ENCODE measurements at places on chromosomes 5 and 9. TPM values are rescaled to one million over a fixed set of nuclear protein-coding genes. Genes with fewer than 3 reads are reported as not detected.
A peak's percentile ranks its signal among the peaks of the same experiment; 100 is the strongest.

DNA sequence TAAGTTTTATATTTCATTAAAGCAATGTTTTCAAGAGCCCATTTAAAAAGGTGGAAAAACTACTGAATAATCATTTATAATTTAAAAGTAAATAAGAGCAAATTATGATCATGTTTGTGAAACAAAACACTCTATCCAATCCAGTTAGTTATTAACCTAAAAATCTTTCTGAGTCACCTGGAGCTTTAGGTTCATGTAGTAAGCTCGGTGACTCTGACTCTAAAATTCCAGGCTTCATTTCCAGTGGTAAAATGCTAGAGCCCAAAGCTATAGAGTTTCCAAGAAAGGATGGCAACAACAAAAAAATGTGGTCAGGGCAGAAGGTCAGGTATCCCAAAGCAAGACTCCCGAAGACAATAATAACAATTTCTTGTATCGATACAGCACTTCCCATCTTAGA, 76.1 kb upstream of the SPOCK1 start:
- H3K27ac ChIP-seq, result no peak overlapping the region
- H3K27me3 ChIP-seq, result no peaks in the 10 kb centered on the region

The PPP3R2 gene
- total RNA-seq, result not detected

- H3K36me3 ChIP-seq, result no peaks in the 10 kb centered on the region
- H3K27me3 ChIP-seq, result peaks cover 52% of the 10 kb centered on the region
- DNase-seq, result no peak
- H3K4me3 ChIP-seq, result no peak overlapping the region
- H3K27ac ChIP-seq, result no peak overlapping the region
- H3K4me1 ChIP-seq, result peaks cover 23% of the 10 kb centered on the region
These were observed 3.3 kb downstream of the EBF1 start for GRCh38 chr5:159096243-159096923.

GRCh38 chr5:137218471-137218870, 280.7 kb downstream of the SPOCK1 start:
- H3K36me3 ChIP-seq, result no peaks in the 10 kb centered on the region
- H3K4me3 ChIP-seq, result no peak overlapping the region
- no peak overlapping the region for H3K27ac ChIP-seq

GRCh38 chr9:18394847-18395351, 79.1 kb upstream of the ADAMTSL1 start:
- DNase-seq, result no peak
- no peaks in the 10 kb centered on the region for H3K36me3 ChIP-seq
- H3K4me3 ChIP-seq, result no peak overlapping the region
- no peaks in the 10 kb centered on the region for H3K27me3 ChIP-seq
- H3K27ac ChIP-seq, result no peak overlapping the region
- H3K4me1 ChIP-seq, result no peaks in the 10 kb centered on the region

The PDCD1LG2 gene
- 8.2 TPM for total RNA-seq

DNA sequence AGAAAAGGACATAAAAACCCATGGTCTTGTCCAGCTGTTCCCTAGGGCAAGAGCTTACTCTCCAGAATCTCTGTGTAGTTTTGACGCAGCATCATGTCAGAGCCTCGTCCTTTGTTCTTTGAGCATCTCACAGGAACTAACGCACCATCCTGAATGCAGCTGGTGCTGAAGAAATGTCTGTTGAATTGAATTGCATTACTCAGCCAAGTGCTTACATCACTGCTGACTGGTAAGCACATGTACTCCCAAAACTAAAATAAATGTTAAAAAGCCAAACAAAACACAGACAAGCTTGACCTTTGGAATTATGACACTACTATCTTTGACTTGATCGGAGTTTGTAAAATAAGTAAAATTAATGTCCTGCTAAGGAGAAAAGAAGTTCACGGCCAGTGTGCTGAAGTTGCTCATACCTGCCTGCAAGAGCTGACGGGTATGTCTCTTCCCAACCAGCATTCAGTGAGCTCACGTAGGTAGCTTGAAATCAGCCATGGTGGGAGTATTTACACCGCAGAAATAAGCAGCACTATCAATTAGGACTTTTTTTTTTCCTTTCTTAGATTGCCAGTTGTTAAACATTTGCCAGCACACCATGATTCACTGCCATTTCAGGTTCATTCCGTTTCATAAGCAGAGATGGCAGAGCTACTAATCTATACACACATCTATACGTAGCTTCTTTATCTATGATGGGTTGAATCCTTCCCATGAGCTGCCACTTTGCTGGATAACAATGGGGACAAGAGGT, 310.6 kb upstream of the MSX2 start:
- DNase-seq, result no peak
- H3K27me3 ChIP-seq, result no peaks in the 10 kb centered on the region
- no peaks in the 10 kb centered on the region for H3K36me3 ChIP-seq
- no peak overlapping the region for H3K27ac ChIP-seq

DNA sequence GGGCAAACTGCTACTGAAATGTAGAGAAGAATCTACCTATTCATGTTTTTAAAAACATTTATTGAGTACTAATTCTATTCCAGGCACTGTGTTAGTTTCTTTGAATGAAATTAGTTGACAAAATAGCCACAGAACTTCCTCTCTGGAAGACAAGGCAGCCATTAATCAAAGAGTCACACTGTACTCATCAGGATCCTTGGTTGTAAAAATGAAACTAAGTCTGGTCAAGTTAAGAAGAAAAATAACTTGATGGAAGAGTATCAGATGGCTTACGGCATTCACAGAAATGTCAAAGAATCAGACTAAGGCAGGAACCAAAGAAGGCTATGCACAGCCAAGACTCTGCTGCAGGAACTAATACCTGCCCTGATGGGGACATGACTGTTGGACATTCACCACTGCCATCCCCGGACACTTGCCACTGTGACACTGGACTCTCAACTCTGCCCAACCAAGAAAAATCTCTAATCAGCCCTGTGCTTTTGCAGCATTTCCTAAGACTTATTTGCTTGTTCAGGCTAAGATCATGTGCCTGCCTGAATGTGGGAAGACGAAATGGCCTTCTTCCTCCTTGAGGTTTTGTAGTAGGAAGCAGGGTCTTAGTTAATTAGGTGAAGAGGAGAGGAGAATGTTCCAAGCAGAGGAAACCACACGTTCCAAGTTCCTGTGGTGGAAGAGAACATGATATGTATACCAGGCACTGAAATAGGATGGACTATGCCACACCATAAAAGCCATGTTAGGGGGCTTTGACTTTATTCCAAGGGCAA, 23.3 kb upstream of the NDUFB6 start:
- H3K4me3 ChIP-seq, result no peak overlapping the region
- H3K4me1 ChIP-seq, result no peaks in the 10 kb centered on the region
- H3K27ac ChIP-seq, result no peak overlapping the region
- H3K27me3 ChIP-seq, result no peaks in the 10 kb centered on the region

- H3K4me3 ChIP-seq, result no peak overlapping the region
- no peaks in the 10 kb centered on the region for H3K4me1 ChIP-seq
- H3K27ac ChIP-seq, result no peak overlapping the region
- DNase-seq, result no peak
- H3K36me3 ChIP-seq, result no peaks in the 10 kb centered on the region
- H3K27me3 ChIP-seq, result no peaks in the 10 kb centered on the region
These were observed 68.9 kb downstream of the COL27A1 start for GRCh38 chr9:114224247-114224610.

DNA sequence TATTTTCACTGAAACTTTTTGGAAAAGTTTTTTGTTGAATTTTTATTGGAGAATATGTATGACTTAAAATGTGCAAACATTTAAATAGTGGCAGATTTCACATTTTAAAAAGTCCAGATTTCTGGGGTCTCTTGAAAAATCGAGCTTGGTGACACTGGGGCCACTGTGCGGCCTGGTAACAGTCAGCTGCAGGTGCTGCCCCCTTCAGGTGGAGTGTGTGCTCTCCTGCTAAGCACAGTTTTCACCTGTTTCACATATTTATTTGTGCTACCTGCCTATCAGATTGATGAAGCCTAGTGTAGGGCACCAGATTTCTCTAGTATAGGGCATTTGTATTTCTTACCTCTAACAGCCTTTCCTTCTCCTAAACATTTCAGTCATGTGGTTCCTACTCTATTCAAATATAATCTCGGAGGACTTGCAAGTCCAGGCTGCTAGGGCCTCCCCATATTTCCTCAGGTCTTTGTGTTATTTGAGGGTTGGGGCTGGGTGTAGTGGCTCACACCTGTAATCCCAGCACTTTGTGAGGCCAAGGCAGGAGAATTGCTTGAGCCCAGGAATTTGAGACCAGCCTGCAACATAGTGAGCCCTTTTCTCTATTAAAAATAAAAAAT, 95.8 kb upstream of the KLF9 start:
- H3K27ac ChIP-seq, result no peak overlapping the region
- H3K4me3 ChIP-seq, result no peak overlapping the region
- DNase-seq, result peak; percentile 2

All from thymus (tissue), 14 donors.